ELR (cell line): ENCODE measurements at places on chromosomes 1 and 21.

GRCh38 chr1:246608616-246609376 is 42.5 kb downstream of the CNST start:
- DNase-seq = peak; percentile 99

- peak; percentile 96 for DNase-seq
Measured at GRCh38 chr1:53732912-53733317, 6.0 kb downstream of the GLIS1 start.

- DNase-seq = no peak
Measured at GRCh38 chr21:40985370-40985769, 138.4 kb upstream of the DSCAM start.

DNA sequence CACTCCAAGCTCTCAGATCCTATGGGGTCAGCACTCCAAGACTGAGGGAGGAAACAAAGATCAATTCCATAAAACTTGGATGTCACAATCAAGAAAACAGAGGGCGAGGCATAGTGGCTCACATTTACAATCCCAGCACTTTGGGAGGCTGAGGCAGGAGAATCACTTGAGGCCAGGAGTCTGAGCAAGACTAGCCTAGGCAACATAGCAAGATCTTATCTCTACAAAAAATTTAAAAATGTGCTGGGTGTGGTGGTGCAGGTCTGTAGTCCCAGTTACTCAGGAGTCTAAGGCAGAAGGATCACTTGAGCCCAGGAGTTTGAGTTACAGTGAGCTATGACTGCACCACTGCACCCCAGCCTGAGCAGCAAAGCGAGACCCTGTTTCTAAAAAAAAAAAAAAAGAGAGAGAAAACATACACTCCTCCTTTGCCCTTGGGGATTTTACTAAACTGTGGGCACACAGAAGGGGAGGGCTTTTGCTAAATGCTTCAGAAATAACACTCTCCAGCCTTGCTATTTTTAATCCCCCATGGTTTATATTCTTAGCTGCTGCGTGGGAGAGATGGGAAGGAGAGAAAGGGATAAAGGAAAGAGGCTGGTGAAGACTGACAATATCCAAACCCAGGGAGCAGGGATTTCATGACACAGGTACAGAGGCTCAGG is 18.1 kb downstream of the ARHGEF2 start:
- no peak for DNase-seq

DNA sequence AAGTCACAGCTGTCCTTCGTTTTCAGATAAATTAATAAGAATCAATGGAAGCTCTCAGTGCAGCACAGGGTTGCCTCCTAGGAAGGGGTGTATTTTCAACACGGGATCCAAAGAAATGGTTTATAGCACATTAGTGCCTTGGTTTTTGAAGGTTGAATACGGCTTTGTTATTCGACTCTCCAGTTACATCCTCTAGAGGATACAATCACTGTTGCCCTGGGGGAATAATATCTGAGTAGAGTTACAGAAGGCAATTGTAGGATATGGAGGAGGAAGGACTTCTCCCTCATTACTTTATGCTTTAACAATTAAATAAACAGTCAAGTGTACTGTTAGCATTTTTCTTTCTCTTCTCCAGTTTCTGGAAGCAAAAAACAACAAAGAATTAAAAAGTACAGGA is 14.3 kb upstream of the ZNF326 start:
- DNase-seq = peak; percentile 33

GRCh38 chr1:77954521-77954920 is 24.4 kb downstream of the FUBP1 start:
- DNase-seq = peak; percentile 59

- DNase-seq = no peak
Measured at GRCh38 chr1:207076181-207076955, 12.3 kb upstream of the C4BPB start.

DNA sequence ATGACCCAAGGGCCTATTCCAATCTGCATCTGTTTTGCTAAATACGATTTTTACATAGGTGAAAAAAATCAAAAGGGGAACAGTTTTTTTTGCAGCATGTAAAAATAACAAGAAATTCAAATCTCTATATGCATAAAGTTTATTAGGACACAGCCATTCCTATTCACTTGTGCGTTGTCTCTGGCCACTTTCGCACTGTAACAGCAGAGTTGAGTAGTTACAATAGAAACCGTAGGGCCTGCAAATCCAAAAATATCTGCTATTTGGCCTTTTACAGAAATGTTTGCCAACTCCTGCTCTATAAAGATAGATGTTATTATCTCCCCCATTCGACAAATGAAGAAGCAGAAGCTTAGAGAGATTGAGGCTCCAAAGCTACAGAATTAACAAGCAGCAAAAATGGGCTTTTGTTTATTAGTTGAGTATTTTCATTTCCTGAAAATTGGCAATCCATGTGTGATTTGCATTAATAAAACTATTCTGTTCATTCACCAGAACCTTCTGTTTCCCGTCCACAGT is 5.5 kb downstream of the DYNLT5 start:
- no peak for DNase-seq

DNA sequence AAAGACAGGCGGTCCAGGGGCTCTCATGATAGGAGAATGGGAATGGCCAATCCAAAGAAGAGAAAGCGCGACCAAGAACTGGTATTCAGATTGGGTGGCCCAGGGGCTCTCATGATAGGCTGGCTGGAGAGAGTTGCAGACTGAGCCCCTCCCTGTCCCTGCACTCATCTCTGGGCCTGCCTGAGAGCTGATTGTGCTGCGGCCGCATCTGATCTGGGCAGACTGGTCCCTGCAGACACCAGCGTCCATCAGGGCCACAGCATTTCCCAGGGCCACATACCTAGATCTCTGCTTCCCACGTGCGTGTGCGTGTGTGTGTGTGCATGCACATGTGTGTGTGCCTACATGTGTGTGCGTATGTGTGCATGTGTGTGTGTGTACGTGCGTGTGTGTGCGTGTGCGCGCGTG is 30.4 kb upstream of the MAN1C1 start:
- DNase-seq = no peak
